AML-193 (cell line): ENCODE measurements at places on chromosomes 5 and 9.

DNA sequence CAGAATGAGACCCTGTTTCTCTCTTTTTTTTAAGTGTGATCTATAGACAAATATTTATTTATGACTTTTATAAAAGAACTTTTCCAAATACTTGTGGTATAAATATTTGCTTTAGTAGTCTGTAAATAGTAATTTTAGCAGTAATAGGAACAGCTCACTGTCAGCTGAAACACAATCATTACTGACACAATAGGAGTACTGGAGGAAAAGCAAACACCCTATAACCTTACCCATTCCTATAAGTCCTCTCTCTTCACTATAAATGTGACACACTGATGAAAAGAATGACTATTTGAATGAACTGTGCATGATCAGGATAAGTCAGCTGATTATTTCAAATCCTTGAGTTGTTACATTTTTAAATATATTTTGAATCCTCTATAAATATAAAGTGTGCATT, 72.4 kb downstream of the CDH12 start:
- no peak for DNase-seq

- DNase-seq = no peak
These were observed 57.0 kb downstream of the WNK2 start for GRCh38 chr9:93240891-93241334.

DNA sequence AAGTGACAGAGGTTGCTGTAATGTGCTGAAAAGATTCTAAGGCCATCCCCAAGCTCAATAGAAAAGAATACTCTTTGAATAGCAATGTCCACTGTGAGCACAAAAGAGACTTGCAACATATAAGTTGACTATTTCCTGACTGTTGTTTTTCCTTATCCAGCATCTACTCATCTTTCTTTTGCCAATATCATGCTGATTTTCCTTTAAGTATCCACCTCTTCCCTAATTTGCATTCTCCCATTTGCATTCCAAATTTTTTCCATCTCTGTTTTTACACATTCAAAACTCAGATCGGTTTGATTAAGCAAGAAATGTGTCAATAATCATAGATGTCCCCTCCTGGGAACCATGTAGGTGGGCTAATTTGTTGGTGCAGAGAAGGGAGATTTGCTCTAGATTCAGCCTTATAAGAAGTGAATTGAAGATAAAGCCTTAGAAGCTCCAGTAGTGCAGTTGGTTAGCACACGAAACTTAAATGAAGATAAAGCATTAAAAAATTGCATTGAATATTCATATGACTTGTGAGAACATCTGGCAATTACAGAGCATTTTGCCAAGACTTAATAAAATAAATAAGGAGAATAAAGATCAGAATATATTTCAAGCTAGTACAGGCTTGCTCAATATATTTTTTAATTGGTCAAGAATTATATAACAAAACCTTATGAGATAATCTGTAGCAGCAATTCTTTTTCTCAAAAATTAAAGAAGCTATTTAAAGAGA, 267.6 kb downstream of the TMEM167A start:
- no peak for DNase-seq

DNA sequence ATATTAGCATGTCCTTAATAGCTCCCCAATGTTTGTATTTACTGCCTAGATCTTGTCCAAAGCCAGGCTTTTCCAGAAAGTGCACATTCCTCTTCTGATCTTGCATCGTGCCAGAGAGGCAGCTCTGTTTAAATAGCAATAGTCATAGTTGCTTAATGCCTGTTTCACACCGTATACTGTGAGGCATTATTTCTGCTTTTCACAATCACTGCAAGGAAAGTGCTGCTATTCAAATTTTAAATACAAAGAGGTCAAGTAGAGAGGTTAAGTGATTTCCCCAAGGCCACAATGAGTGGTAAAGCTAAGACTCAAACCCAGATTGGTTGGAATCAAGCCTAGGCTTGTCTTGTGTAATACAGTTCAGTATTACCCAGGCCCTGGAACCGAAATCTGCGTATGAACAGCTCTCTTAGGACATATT, 153.6 kb downstream of the SNX18 start:
- no peak for DNase-seq

DNA sequence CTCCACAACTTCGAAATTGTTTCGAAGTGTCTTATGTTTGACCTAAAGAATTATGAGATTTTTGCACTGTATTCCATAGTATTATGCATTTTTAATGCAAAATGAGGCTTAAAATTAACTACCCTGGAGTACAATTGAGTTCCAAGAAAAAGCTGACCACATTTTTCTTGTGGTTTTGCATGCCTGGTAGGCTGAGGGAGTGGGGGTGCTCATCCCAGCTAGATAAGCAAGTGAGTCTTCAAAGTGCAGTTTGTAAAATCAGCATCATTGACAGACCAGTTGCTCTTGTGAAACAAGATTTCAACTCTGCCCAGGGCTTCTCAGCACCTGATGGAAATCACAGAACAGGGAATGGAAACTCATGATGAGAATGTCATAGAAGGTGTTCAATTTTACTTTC, 17.0 kb upstream of the NDUFS4 start:
- DNase-seq = peak; percentile 27

DNA sequence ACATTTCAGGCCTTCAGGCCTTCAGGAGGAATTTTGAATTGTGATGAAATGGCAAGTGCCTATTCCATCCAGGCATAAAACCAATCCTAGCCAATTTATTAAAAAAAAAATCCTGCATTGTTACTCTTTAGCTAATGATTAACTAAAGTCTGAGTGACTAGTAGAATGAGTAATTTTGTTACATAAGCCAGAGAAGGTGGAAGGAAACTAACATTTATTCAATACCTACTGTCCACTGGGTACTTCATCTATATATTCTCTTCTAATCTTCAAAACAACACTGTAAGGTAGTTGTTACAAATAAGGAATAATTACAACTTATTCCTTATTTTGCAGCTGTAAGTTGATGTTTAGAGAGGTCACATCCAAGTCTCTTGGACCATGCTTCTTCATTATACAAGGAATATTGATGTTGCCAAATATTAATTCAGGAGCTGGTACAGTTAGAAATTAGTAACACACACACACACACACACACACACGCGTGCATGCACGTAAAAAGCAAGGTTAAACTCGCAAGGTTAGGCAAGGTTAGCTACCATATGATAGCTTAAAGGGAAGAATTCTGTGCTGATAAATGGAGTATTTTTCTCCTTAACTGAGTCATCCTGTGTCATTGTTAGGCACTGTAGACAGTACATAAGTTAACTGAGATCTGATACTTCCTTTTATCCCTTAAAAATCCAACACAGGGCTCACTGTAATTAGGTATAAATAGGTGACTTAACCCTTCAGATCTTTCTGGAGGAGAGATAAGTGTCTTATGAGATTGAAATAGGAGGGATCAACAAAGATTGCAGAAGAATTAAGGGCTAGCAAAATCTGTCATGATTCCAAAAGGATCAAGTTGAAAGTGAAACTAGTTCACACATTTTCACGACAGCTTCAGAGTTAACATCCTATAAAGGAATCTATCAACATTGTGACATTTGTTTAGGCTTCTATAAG, 596.9 kb downstream of the PDE4D start:
- no peak for DNase-seq

DNA sequence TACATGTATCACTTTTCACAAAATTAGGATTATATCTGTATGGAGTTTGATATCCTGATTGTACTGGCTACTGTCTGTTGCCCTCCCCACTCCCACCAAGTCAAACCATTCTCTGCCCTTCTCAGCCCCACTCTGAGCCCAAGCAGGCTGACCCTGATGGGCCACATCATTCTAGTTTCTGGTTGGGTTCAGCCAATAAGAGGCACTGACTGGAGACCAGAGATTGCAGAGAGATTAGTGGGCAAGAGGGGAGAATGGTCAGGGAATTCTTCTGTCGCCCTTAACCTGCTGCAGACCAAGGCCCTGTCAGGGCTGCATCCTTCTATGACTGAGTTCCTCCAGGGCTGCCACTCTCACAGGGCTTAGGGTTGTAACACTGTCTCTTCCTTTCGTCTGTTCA, 2.7 kb downstream of the HSPB3 start:
- DNase-seq = no peak

GRCh38 chr9:92716557-92716956, 46.6 kb upstream of the IPPK start:
- DNase-seq = peak; percentile 4

GRCh38 chr5:81936750-81937149, 35.1 kb upstream of the ATG10 start:
- DNase-seq = no peak

DNA sequence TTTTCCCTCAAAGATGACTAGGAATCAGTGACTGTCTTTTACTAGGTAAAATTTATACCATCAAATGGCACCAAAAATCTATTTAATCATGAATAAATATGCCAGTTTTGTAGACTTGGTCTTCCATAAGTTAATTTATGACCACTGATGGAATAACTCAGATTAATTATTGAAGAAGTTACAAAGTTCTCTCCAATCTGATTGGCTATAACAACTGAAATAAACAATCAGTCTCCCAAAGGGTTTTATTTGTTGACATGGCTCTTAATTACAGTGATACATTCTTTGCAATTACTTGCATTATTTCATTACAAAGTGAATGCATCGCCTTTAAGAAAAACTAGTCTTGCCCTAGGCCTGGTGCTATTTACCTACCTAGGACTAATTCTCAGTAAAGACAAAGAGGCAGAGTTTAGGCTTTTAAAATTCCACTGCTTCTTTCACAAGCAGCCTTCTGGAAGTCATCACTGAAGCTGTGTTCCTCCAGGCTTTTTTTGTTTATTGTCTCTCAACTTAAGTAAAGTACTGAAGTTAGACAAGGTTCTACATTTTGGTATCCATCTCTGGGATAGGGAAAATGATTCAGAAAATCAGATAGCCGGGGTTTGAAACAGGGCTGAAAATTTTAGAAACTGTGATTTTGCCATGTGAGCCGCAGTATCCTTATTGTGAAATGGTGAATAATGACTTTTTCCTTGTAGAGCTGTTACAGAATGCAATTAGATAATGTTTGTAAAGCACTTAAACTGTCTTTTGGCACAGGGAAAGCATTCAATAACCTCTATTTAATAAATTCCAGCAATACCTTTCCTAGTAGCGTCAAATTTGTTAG, 2.5 kb downstream of the STOM start:
- no peak for DNase-seq

DNA sequence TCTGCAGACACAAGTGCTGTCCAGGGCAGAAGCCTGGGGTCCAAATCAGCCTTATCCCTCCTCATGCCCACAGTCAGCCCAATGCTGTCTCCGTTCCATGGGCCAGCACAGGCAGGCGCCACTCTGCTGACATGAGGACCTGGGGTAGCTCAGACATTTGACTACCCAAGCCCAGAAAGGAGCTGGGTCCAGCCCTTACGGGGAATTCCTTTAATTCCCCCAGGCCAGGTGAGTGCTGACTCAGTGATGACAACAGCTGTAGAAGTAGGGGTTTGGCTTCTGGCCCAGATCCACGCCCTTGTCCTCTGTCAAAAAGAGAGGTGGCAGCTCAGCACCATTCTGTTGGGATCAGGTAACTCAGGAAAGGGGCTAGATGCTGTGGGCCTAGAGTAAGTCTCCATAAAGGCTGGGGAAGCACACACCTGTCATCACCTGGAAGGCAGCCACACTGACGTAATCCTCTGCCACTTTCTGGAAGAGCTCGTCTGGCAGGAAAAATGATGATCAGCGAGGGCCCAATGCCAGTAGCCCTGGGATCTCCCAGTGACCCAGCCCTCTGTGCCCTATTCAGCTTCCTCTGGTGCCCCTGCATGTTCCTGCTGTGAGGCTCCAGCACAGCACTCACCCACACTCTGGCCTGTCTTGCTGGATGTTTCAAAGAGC, 1.9 kb downstream of the RAB24 start:
- no peak for DNase-seq

GRCh38 chr5:14071433-14071832, 71.7 kb upstream of the TRIO start:
- no peak for DNase-seq

- no peak for DNase-seq
These were observed 48.6 kb upstream of the OLFM1 start for GRCh38 chr9:135038826-135039225.

DNA sequence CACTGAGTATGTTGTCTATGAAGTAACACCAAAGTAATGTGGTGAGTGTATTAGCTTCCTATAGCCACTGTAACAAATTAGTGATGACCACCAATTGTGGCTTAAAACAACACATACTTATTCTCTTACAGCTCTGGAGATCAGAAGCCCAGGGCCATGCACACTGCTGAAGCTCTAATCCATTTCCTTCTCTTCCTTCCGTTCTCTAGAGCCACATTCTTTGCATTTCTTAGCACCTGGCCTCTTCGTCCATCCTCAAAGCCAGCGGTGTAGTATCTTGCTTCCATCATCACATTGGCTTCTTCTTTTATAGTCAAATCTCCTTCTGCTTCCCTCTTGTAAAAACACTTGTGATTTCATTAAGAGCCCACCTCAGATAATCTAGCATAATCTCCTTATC, 230.3 kb upstream of the RFX3 start:
- no peak for DNase-seq

DNA sequence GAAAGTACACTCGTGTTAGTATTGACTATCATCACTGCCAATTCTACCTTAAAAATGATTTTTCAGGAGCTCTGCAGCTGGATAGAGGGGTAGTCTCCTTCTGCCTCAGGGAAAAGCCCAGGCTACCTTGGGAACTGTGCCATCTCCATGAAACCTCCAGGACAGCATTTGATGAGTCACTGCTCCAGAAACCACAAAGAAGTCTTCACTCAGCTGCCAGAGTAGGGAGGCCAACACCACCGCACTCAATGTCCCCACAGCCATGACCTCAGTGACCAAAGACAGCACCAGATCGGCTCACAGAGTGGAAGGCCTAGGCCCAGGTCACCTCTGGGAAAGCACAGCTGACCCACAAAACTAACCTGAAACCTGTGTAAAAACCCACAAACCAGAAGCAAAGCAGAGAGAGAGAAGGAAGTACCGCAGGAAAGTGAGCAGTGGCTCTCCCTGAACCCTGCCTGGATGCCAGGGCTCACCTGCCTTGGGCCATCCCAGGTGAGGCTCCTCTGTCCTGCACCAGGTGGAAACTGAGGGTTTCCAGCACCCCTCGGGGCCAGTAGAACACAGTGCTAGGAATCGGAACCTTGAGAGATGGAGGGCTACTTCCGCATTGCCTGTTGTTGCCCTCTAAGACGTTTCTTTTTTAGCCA, 30.0 kb downstream of the S1PR3 start:
- no peak for DNase-seq

DNA sequence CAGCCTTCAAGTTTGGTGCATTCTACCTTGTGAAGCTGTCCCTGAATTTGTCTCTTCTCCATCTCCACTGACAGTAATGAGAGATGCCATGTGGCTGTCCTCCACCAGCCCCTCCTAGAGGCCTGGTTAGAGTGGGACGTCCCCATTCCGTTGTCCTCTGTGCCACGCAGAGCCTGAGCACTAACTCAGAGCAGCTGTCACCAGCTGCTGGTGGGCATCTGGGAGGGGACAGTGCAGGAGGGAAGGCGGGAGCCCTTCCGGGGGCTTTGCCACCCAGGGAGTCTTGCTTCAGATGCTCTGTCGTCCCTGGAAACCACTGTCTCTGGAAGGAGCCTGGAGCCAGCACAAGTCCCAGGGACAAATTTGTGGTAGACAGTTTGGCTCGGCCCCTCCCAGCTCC, 78.6 kb downstream of the PDZD2 start:
- DNase-seq = no peak
